ENCODE measurements at places on chromosomes 1 and 21.

- DNase-seq: no peak
Observed at GRCh38 chr1:240499012-240499411, 112.9 kb downstream of the GREM2 start.

DNA sequence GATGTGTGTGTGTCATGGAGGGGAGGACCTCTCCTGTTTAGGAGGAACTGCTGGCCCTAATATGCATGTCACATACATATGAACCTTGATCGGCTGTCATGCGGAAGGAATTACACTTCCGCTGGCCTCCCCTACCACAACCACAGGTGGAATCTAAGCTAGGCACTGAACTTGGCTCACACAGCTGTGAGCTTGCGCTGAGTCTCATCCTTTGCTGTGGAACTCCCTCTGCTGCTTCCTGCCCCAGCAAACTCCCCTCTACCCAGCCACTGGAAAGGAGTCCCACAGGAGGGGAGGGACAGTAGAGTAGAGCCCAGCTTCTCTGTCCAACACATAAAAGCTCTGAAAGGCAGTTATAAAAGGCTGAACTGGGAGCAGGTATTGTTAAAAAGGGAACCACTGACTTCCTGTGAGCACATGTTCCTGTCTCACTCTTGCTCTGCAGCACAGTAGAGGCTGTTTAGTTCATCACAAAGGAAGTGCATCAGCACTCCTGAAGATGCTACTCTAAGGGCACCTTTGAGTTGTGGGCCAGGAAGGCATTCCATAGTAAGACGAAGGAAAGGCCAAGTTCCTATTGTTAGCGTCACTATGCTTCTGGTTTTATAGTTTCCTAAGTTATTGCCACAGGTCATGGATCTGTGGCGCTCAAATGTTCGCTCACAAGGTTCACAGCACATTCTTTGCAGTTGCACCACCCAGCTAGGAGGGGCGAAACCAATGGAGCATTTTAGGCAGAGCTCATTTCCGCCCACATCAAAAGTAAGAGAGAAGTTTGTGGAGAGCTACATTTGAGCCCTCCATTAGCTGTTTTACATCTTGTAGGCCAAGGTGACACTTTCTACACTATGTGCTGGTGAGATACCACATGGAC, 17.7 kb upstream of the PTPRC start:
- DNase-seq: no peak

DNA sequence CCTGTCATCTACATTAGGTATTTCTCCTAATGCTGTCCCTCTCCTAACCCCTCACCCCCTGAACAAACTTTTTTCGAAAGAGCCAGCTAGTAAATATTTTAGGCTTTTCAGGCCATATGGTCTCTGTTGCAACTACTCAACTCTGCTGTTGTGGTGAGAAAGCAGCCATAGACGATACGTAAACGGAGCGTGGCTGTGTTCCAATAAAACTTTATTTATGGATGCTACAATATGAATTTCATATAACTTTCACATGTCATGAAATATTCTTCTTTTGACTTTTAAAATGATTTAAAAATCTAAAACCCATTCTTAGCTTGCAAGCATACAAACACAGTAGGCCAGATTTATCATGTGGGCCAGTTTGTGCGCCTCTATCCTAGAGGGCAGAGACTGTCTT, 11.2 kb upstream of the RPS6KA1 start:
- DNase-seq: no peak

DNA sequence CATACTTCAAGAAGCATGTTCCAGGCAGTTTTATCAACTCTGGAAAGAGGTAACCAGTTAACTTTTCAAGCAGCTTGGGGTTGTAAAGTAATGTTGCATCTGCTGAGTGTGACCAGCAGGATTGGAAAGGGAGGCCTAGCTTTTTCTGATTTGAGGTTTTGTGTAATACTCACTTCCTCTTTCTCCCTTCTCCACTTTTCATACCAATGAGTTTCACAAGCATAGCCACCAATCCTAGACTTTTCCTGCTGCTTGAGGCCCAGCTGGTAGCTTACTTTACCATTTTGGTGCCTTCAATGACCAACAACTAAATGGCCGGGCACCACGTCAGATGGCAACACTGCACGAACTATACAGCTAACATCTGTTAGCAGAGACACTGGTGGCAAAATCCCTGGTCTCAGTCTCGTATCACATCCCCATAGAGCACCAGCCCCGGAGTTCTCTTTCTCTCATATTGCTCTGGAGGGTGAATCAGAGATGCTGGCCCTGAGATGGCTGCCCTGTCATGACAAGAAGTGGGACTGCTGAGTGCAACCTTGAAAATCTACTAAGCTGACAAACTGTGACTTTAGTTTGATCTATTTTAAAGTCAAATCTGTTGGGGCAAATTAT, 14.8 kb upstream of the GPR88 start:
- no peak for DNase-seq

- DNase-seq: no peak
Observed at GRCh38 chr1:60791226-60791625, 291.1 kb upstream of the NFIA start.

DNA sequence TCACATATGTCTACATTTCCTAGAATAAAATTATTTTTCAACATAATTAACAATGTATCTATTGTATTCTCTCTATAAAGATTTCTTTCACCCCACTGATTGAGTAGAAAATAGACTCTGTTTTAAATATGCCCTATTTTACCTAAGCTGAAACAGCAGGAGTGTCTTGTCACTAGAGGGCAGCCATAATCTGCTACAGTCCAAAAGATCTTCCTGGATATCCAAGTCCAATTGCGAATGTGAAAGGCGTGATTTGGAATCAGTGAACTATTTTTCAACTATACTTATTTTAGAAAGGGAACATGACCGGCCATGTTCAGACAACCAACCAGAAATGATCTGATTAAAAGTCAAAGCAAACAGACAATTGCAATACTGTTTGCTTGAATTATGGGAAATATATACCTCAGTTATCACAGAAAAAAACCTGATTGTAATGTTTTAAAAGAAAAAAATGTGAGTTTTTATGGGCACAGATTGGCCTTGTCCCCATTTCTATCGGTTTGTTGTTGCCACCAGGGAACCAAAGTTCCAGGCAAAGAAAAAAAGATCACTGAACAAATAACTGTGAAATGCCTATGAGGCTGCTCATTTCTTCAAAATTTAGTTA, 1211.0 kb upstream of the ADGRL4 start:
- DNase-seq: no peak

- no peak for DNase-seq
Observed at GRCh38 chr1:109959974-109960744, 24.4 kb upstream of the AHCYL1 start.

- no peak for DNase-seq
Observed at GRCh38 chr1:229253151-229253974, 17.5 kb upstream of the RAB4A start.

- no peak for DNase-seq
Observed at GRCh38 chr21:44900559-44901251, 20.0 kb downstream of the ITGB2 start.

GRCh38 chr21:16540966-16541727, 811.4 kb downstream of the USP25 start:
- DNase-seq: no peak

DNA sequence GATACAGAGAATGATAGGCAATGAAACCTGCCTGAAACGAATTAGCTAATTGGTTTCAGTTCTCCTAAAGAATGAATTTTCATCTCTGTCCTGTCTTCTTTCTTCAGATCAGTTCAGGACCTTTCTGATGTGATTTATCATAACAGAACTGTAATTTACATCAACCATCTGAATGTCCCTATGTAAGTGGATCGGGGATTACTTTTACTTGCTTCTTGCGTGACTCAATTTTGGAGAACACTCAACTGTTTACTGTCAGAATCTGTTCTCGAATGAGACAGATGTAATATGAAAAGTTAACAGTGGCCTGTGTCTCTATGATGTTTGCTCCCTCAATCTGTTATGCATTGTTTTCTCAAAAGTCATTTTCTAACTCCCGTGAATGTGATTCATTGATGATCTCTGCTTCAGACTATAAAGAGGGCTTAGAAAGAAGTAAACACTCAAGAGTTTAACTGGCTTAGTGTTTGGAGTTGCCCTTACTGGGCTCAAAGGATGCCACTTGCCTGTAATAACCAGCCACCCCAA, 111.0 kb downstream of the GABPA start:
- no peak for DNase-seq

GRCh38 chr1:194289569-194290266, 1103.3 kb upstream of the B3GALT2 start:
- DNase-seq: no peak

DNA sequence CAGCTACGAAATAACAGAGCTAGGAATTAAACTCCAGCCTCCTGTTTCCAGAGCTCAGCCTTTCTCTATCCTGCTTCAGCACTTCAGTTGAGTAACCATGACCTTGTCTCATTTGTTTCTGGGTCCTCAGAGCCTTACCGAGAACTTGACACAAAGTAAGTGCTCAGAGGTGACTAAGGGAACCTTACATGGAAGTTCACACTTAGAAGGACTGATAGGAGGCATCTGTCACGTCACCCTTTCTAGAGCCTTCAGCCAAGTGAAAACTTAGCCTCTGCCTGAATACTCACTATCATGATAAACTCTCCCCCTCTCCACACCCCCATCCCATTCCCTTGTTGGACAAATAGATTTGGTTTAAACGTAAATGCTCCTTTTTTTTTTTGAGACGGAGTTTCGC, 9.8 kb upstream of the LUZP1 start:
- DNase-seq: no peak

GRCh38 chr1:52567943-52568342, 15.1 kb upstream of the TUT4 start:
- no peak for DNase-seq

GRCh38 chr1:171596705-171597104, 25.3 kb upstream of the MYOCOS start:
- no peak for DNase-seq

DNA sequence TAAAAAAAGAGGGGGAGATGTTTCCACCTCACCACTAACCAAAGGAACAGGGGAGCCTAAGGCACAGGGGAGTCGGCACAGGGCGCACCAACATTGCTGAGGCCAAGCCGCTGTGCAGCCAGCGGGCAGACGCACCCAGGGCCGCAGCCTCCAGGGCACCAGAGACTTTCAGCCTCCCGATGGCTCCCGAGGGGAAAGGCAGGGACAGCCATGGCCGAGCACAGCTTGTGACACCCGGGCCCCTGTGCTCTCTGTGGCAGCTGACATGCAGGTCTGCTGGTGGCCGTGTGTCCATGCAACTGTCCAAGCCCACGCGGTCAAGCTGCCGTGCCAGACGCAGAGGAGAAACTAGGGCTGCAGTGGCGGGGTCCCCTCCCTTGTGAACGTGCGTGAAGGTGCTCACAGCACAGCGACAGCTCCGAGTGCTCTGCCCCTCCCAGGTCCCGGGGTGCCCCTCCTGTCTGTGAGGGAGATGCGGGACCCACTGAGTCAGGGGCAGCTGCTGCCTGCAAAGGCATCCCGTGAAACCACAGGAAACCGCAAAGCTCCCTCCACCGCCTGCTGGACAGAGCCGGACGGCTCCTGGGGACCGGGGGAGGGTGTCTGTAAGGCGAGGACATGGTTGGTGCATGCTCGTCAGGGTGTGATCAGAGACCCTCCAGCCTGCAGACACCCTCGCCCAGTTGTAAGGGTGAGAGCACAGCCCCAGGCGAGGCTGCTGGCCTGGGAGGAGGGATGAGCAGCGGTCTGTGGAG, 2.5 kb downstream of the KRTAP10-11 start:
- no peak for DNase-seq

DNA sequence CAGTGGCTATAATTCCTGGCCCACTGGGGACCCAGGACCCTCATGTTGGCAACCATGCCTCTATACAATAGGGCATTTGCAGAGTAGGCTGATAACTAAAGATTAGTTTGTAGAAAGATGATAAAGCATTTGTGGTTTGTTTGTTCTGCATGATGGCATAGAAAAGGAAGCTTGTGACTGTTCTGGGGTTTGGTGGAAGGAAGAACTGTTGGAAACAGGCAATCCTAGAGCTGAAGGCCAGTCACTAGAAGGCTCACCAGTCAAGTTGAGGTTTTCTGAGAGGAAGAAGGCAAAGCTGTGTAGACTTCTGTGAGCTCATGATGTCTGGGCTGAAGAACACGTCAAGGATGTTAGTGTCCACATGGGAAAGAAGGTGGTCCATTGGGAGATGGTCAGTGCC, 140.3 kb upstream of the VANGL1 start:
- no peak for DNase-seq

DNA sequence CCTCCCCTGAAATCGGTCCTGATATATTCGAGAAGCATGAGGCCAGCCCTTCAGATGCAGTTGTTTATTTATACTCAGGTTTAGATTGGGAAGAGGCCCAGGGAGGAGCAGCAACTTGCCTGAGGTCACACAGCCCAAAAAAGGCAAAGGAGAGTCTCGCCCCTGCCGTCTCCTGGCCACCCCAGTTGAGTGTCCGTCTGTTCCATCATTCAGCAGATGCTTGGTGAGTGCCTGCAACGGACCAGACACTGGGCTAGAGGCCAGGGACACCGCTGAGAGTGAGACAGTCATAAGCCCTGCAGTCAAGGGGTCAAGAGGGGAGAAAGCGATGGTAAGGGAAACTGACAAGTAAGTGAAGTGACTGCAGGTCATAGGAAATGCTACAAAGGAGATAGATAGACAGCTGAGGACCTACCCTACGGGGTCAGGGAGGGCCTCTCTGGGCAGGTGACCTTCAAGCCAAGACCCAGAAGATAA, 15.4 kb upstream of the SELENON start:
- no peak for DNase-seq

DNA sequence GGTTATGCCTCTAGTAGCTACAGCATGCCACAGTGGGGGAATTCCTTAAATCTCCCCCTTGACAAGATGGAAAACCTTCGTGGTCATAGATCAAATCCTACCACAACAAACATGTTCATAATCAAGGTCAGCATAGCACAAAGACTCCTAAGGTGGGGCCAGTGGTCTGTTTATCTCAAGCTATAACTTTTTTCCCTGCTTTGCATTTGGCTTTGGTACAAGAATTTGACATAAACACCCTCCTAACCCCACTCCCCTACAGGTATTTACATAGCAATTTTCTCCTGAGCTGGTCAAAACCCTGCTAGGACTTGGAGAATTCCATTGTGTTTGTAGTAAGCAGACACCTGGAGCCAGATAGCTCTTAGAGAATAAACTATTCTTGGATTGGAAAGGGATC, 58.5 kb downstream of the HIVEP3 start:
- DNase-seq: no peak

- no peak for DNase-seq
Observed at GRCh38 chr21:42207426-42207825, 11.5 kb upstream of the ABCG1 start.

DNA sequence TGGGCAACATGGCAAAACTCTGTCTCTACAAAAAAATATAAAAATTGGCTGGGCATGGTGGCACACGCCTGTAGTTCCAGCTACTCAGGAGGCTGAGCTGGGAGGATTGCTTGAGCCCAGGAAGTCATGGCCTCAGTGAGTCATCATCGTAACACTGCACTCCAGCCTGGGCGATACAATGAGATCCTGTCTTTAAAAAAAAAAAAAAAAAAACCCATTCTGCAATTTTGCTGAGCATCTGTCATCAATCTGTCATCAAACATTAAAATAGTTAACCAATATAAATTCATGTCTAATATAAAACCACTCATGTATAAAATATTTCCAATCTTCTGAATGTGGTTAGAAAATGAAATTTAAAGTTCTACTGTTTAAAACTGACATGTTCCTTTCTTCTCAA, 56.9 kb downstream of the LPAR3 start:
- no peak for DNase-seq
